ENCODE measurements at places on chromosomes 5 and 9. TPM values are rescaled to one million over a fixed set of nuclear protein-coding genes. Genes with fewer than 3 reads are reported as not detected.
A peak's percentile ranks its signal among the peaks of the same experiment; 100 is the strongest.

DNA sequence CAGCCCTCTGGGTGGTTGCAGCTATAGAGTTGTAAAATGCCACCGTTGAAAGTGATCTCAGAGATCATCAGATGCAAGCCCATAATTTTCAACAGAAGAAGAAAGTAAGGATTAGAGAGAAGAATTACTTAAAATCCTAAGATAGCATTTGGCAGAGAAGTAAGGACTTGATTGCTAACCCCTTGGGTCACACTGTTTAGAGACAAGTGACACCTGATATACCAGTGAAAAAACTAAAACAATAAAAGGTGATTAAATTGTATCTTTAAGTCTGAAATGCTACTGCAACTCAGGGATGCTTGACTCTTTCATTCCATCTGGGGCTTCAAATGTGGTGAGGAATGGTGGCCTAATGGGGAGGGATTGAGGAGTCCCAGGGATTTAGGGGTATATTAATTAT lies 280.9 kb upstream of the PANK3 start:
- no peaks in the 10 kb centered on the region for H3K36me3 ChIP-seq
- H3K4me3 ChIP-seq, result no peak overlapping the region
- H3K4me1 ChIP-seq, result no peaks in the 10 kb centered on the region
- DNase-seq, result no peak

DNA sequence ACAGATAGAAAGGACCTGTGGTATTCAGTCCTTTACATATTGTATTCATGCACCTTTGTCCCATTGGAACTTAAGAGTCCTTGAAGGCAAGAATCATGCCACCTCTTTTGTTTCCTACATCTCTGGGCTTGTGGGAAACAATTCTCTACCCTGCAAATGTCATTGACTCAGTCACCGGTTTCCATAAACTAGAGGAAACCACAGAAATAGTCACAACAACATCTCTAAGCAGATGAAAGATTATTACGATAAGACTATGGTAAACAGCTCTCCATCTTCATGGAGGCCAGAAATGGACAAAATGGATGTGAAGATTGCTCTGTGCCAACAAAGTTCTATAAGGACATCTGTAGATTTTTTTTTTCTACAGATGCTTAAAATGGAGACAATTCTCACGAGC lies 165.5 kb downstream of the PIK3R1 start:
- no peaks in the 10 kb centered on the region for H3K27me3 ChIP-seq
- no peak overlapping the region for H3K4me3 ChIP-seq
- H3K27ac ChIP-seq, result peak overlapping the region; percentile 1
- peaks cover 4% of the 10 kb centered on the region for H3K36me3 ChIP-seq

DNA sequence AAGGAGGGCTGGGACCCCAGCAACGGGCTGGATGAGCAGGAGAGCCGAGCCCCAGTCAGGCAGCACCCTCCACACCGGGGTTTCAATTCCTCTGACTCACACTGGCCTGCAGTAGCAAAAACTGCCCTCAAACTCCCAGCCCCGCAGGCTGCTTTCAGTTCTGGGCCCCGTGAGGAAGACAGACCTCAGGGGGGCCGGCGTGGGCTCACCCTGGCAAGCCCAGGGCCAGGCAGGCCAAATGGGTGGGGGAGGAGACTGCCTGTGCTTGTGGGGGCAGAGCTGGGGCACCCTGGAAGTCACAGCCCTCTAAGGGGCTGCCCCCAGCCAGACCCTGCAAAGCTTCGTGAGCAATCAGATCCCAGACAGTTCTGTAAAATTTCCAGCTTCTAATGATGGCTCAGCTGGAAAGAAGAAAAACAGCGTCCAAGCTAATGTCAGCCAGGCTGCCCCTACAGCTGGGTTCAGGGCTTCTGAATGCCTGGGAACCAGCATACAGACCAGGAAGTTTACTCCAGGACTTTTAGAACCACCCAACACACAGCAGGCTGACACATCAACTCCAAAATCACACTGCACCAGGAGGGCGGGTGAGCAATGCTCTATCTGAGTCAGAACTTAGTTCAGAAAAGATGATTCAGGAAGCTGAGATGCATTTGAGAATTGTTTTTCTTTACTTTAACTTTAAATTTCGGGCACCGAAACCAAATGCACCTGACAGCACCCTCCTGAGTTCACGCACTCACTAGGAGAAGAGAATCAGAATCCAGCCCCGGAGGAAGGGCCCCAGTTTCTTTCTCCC lies 34.7 kb downstream of the LPCAT1 start:
- peaks cover 38% of the 10 kb centered on the region for H3K4me1 ChIP-seq
- H3K27ac ChIP-seq, result peak overlapping the region; percentile 87
- peak; percentile 65 for DNase-seq
- no peaks in the 10 kb centered on the region for H3K27me3 ChIP-seq
- peak overlapping the region; percentile 88 for H3K4me3 ChIP-seq
- H3K36me3 ChIP-seq, result peaks cover 4% of the 10 kb centered on the region

The FCN2 gene
- not detected for total RNA-seq

The DNM1 gene
- 0.86 TPM for total RNA-seq

The TICAM2 gene
- total RNA-seq, result 0.77 TPM

Measured in activated T-cell treated with anti-CD3 and anti-CD28 coated beads, Interleukin-2, amount 50 U/mL, for 72 hours (primary cell).